ENCODE measurements at places on chromosomes 6 and 20.

GRCh38 chr6:47256361-47256760, 53.3 kb downstream of the TNFRSF21 start:
- DNase-seq = no peak

- DNase-seq = no peak
Measured at GRCh38 chr20:35561671-35562070, 19.8 kb downstream of the ERGIC3 start.

- no peak for DNase-seq
Measured at GRCh38 chr6:158715330-158716311, 65.8 kb downstream of the SYTL3 start.

DNA sequence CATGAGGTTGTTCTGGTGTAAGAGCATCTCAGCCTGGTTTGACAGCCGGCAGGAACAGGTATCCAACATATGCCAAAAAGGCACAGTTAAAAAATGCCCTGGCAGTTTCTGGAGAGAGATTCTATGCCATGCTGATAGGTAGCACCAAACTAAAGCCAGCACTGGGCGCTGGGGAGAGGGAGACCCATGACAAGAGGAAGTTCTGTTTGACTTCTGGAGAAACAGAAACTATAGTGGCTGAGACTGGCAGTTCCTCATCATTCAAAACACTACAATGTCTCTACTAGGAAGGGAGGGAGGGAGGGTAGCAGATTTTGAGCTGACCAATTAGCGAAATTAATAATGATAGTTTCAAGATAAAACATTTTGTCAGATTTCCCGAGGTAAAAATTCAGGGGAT, 174.1 kb downstream of the ADAT2 start:
- no peak for DNase-seq

GRCh38 chr6:93676581-93676980, 257.2 kb upstream of the EPHA7 start:
- no peak for DNase-seq

DNA sequence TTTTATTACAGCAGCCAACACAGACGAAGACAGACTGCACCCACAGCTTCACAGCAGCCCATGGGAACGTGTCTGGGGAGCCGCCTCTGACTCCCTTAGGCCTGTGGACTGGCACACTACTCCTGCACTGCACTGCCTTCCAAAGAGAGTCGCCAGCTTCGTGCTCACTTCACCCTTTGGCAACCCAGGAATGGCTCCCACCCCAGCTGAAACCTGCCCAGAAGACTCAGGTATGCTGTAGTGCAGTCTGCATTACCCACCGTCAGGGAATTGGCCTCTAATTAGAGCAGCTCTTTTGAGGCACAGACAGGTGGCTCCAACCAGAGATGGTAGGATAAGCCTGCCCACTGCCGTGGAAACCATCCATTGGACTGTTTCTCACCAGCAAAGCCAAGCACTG, 39.9 kb upstream of the FRMD1 start:
- DNase-seq = no peak

GRCh38 chr6:25007269-25007699, 71.5 kb upstream of the RIPOR2 start:
- no peak for DNase-seq

DNA sequence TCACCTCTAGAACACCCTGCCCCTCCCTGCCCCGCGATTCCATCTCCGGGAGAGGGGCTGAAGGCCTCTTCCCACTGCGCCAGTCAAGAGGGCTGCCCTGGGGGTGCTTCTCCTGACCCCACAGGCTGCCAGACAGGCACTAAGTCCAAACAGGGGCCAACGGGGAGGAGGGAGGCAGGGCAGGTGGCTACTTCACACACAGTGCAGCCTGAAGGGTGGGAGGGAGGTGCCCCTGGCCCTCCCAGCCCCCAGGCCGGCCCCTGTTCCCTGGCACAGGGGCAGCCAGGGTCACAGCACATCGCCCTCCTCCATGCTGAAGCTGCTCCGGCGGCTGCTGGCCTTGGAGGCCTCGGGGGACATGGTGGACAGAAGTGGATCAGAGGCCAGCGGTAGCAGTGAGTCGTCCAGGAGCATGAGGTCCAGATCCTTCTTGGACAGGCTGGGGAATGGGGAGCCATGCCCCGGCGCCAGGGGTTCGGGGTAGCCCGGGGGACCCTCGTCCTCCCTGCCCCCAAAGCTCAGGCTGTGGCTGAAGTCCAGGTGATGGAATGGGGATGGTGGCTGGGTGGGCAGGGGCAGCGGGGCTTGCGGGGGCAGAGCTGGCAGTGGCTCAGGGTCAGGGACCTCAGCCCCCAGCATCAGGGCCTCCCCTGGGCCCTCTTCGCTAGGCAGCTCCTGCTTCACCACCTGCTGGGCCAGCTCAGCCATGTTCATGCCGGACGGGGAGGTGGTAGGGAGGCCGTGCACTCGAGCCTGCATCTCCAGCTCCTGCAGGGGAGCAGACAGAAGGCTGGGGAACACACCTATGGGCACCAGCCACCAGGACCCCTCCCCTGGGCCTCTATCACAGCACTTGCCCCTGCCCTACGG, 46.3 kb downstream of the MDFI start:
- no peak for DNase-seq

GRCh38 chr6:29376003-29376402, 912 bp upstream of the OR12D3 start:
- DNase-seq = no peak

DNA sequence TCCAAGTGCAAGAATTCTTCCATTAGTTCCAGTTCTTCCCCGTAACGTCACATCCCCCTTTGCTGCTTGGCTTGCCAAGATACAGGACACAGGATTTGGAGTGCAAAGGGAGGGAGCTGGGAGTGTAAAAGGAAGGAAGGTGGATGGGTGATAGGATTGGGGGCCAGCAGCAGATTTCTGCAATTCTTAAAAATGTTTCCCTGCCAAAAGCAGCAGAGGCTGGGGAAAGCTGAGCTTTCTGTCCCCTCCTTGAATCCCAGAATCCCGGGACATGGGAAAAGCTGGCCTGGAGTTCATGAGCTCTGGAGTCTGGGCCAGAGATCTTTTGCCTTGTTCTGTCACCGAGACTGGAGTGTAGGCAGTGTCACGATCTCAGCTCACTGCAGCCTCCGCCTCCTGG, 60.0 kb upstream of the EPB41L1 start:
- DNase-seq = no peak

- no peak for DNase-seq
Measured at GRCh38 chr6:56802584-56802983, 152.3 kb upstream of the BEND6 start.

DNA sequence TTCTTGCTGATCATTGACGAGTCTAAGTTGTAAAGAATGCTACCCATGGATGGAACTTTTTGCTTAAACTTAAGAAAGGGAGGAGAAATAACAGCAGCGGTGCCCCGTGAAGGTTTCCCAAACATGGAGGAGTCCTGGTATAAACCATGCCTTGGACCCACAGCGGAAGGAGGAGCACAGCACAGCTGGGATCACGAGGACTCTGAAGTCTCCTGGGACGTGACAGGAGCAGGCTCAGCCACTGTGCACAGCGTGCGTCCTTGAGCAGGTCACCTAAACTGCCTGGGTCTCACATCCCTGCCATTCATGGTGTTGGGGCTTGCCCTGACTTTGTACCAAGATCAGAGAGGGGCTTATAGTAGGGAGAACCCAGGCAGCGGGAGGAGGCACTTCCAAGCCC, 56.1 kb upstream of the UNC93A start:
- no peak for DNase-seq

Data from stimulated activated CD4-positive, alpha-beta T cell treated with anti-CD3 and anti-CD28 coated beads, Interleukin-4, amount 100 ng/mL, for 48 hours (primary cell).